ENCODE measurements at places on chromosomes 16 and 17.
A peak's percentile ranks its signal among the peaks of the same experiment; 100 is the strongest.

GRCh38 chr16:754656-755055 lies 5.9 kb upstream of the MSLN start:
- no peak for DNase-seq

DNA sequence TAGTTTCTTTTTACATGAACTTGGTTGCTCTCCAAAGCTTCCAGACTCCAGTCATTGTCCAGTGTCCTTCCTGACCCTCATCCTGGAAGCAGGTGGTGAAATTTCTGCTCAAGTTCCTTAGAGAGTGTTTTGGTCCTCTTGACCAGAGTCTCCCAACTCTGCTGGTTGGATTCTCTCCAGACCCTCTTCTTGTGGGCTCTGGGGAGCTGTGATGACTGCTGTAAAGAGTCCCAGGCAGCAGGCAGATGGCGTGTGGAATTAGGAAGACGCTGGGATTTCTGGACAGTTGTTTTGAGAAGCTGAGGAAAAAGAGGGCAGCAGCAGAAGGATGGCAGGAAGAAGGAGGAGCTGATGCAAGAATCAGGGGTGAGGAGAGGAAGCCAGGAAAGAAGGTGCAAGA lies 1.6 kb upstream of the SEZ6 start:
- DNase-seq, result no peak

- no peak for DNase-seq
Observed at GRCh38 chr16:56617212-56618085, 8.1 kb upstream of the MT1E start.

GRCh38 chr16:70018254-70018653 lies 67.1 kb downstream of the CLEC18A start:
- DNase-seq, result peak; percentile 17

- DNase-seq, result no peak
Observed at GRCh38 chr16:361872-362701, 8.3 kb downstream of the MRPL28 start.

DNA sequence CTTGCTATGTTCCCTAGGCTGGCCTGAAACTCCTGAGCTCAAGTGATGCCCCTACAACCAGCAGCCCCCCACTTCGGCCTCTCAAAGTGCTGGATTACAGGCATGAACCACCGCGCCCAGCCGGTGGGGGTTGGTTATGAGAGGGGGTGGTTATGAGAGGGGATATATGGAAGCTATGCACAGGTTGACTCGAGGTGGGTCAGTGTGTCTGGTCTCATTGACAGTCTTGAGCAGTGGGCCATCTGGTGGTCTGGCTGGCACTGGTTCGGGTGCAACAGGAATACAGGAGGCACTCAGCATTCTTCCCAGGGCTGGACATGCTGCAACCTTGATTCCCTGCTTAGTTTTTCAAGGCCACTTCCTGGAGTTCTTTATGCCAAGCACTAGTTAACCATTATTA lies 5.6 kb upstream of the STX1B start:
- DNase-seq, result no peak

GRCh38 chr17:74569020-74570003 lies 2.0 kb upstream of the CD300H start:
- no peak for DNase-seq

GRCh38 chr17:59466946-59467801 lies 98.2 kb upstream of the DHX40 start:
- no peak for DNase-seq

- no peak for DNase-seq
Observed at GRCh38 chr16:80285104-80285503, 255.7 kb upstream of the DYNLRB2 start.

- no peak for DNase-seq
Observed at GRCh38 chr17:63989622-63990345, 8.4 kb upstream of the PRR29 start.

DNA sequence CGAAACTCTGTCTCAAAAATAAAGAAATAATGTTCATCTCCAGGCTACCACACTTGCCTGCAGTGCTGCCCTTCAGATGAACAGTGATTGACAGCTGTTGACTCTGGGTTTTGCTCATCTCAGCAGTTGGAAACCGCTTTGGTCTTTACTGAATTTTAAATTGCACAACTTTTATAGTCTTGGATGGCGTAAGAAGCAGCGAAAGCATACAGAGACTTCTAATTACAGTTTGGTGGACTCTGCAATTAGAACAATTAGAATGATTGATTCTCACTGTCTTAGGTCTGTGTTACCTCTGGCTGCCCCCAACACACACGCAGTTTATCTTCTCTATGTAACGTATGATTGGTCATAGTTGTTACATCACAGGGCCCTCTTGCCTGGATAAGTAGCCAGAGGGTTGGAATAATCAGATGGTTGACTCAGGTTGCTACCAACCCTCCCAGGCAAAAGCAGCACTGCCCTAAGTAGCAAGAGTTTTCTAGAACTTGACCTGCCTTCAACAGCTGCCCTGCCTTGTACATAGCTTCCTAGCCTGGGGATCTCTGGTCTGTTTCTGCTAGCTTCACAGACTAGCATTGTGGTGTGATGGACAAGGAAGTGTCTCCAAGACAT lies 1.9 kb upstream of the NAT9 start:
- DNase-seq, result no peak

- DNase-seq, result no peak
Observed at GRCh38 chr17:45008216-45008615, 40.1 kb upstream of the C1QL1 start.

GRCh38 chr17:27533874-27534815 lies 77.9 kb downstream of the KSR1 start:
- no peak for DNase-seq

- DNase-seq, result no peak
Observed at GRCh38 chr17:49775546-49776260, 11.8 kb upstream of the FAM117A start.

DNA sequence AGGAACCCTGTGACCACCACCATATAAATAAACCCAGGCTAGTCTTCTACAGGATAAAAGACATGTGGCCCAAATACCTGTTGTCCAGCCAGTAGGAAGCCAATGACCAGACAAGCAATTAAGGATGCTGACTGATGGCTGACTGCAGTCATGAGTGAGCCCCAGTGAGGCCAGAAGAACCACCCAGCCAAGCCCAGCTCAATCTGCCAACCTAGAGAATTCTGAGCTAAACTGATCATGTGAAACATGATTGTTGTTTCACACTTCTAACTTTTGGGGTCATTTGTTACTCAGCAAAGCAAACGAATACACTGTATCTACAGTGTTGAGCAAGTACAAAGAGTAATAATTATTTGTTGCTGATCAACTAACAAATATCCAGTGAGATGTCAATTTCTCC lies 86.4 kb downstream of the DNAH3 start:
- no peak for DNase-seq

DNA sequence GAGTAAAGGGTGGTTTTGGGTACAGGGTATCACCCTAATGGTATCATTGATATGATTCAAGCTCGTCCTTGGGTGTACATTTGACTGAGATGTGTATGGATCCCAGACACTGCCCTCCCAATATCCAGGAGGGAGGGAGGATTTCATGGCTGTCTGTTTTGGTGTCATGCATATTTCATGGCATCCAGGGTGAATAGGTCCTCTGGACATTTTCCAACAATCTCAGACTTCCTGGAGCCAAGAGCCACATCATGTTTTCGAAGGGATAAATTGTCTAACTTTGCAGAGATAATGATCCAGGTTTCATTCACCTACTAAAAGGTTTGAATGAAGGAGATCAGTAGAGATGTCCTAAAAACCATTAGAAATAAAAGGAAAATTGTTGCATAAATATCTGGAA lies 431.9 kb downstream of the SHISA9 start:
- no peak for DNase-seq

- no peak for DNase-seq
Observed at GRCh38 chr16:22092143-22092933, at the start of gene VWA3A. Gene VWA3A (plus strand): TSS chr16:22092541. CDS start chr16:22092638, 97 bp downstream.

DNA sequence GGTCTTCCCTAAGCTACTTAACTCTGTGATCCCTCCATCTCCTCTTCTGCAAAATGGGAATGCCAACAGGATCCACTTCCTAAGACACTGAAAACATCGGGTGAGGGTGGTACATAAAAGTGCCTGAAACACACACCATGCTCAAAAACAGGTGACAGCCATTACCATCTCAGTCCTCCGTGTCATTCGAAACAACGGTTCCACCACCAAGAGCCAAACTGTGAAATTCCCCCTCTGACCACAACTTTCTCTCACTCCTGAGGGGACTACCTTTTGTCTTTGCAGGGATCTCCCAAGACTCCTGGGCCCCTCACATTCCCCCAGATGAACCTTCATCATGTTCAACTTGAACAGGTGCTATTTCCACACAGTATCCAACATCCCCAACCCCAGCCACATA lies 37.0 kb downstream of the NUBP1 start:
- no peak for DNase-seq

DNA sequence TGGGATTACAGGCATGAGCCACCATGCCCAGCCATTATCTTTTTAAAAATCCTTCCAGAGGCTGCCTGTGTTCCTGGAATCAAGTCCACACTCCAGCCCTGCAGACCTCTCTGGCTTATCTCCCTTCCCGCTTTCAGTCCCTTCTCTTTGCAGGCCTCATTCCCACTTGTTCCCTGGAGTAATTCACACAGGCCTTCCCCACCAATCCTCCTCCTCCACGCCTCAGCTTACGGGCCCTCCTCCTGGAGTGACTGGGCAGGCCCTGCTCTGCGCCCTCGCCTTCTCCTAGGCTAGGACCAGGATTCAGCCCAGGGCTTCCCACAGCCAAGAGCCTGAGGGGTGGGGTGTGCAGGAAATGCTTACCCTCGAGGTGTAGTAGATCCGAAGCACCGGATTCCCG lies 2.8 kb downstream of the CDIPT start:
- no peak for DNase-seq

DNA sequence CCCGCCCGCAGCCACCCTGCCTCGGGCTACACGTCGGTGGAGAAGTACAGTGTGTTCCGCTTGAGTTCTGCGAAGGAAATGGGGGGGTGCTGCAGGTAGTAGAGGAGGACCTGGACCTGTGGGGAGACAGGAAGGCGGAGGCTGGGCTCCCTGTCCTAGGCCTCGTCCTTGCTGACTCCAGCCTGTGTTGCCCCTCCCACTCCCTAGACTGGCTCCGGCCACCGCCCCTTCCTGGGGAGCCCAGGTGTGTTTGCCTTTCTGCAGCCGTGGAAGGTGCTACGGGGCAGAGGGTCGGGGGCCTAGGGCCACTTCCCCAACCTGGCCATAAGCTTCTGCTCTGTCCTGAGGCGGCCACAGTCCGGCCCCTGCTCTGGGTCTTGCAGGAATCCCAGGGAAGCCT lies 9.1 kb downstream of the TIMM22 start:
- no peak for DNase-seq

DNA sequence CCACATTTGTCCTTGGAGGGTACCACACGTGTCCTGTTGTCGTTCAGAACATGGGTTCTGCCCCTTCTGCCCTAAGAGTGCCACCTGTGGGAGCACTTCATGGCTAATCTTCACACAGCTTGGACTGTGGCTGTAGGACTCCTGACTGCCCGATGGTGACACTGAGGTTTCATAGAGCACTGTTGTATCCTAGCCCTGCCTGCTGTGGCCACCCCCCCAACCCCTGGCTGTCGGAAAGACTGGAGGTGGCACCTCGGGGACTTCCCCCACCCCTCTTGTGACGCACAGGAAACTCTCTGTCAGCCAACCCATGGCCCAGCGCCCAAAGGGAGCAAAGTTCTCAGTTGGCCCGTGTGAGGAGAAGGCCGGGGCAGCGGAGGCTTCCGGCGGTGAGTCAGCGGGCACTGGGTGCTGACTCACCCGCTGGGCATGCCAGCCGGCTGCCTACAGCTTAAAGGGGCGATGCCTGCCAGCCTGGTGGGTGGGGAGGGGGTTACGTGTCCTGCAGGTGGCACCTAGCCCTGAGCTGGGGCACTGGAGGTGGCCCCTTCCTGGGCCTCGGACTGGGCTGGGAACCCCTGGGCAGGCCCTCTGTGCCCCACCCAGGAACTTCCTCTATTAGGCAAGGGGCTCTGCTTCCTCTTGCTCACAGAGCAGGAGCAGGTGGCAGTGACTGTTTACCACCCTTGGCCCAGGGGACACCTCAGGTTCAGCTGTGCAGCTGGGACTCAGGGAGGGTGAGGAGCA lies 3.4 kb downstream of the MAP2K3 start:
- peak; percentile 91 for DNase-seq

DNA sequence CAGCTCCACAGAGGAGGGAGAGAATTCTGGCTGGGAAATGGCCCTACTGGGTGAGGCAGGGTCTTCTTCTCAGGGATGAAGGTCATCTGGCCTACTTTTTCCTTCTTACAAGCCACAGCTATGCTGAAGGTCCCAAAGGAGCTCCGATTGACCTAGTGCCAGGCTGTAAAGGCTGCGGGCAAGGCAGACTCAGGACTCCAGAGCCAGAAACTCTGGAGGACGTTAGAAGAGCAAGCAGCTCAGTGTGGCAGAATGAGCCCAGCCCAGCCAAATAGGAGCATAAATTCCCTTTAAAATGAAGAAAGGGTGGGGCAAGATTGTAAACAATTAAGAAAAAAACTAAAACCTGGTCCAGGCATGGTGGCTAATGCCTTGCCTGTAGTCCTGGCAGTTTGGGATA lies 20.1 kb upstream of the CNOT1 start:
- no peak for DNase-seq

- no peak for DNase-seq
Observed at GRCh38 chr17:49204516-49204915, 5.9 kb downstream of the GNGT2 start.

DNA sequence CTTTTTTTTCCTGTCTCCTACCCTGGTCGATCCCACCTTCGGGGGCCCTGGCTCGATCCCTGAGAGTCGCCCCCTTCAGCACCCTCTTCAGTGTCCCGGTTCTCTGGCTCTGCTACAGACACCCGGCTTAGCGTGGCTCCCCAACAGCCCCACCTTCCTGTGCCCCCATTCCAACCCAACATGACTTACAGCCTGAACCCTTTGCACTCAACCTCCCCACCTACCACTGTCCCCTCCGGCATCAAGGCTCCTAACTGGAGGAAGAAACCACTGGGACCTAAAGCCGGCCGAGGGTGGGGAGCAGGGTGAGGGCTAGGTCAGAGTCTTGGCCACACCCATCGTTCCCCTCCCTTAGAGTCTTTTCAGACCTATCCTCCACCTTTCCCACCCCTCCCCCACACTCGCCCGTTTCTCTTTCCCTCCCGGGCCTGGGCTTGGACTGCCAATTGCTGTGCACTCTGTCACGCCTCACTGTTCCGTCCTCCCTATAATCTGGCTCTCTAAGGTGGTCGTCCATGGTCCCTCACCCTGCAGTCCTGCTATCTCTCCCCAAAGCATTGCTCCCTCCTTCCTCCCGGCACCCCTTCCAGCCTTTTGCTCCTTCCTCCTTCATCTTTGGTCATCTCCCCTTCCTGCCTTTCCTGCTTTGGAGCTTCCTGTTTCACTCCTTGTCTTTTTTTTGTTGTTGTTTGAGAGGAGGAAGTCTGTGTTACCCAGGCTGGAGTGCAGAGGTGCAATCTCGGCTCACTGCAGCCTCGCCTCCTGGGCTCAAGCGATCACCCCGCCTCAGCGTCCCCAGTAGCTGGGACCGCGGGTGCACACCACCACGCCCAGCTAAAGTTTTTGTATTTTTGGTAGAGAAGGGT lies 890 bp upstream of the CLDN7 start:
- no peak for DNase-seq

- DNase-seq, result no peak
Observed at GRCh38 chr17:9120471-9120870, 99.2 kb downstream of the NTN1 start.

- DNase-seq, result no peak
Observed at GRCh38 chr16:76653390-76654026, 376.3 kb downstream of the CNTNAP4 start.

GRCh38 chr16:77331043-77331442 lies 103.8 kb downstream of the ADAMTS18 start:
- no peak for DNase-seq

GRCh38 chr16:9539346-9539745 lies 447.9 kb downstream of the HAPSTR1 start:
- DNase-seq, result no peak
